ENCODE measurements at places on chromosomes 13 and 19.

- DNase-seq = no peak
These were observed 122.3 kb downstream of the PTPRS start for GRCh38 chr19:5218255-5218855.

- peak; percentile 76 for DNase-seq
These were observed 1.3 kb upstream of the KCNC3 start for GRCh38 chr19:50330365-50331078.

GRCh38 chr13:77022341-77022740 lies 4.6 kb downstream of the FBXL3 start:
- no peak for DNase-seq

GRCh38 chr19:5828661-5829566 lies 10.6 kb downstream of the FUT6 start:
- DNase-seq = peak; percentile 24

- no peak for DNase-seq
These were observed 770.6 kb downstream of the DACH1 start for GRCh38 chr13:71096421-71096820.

DNA sequence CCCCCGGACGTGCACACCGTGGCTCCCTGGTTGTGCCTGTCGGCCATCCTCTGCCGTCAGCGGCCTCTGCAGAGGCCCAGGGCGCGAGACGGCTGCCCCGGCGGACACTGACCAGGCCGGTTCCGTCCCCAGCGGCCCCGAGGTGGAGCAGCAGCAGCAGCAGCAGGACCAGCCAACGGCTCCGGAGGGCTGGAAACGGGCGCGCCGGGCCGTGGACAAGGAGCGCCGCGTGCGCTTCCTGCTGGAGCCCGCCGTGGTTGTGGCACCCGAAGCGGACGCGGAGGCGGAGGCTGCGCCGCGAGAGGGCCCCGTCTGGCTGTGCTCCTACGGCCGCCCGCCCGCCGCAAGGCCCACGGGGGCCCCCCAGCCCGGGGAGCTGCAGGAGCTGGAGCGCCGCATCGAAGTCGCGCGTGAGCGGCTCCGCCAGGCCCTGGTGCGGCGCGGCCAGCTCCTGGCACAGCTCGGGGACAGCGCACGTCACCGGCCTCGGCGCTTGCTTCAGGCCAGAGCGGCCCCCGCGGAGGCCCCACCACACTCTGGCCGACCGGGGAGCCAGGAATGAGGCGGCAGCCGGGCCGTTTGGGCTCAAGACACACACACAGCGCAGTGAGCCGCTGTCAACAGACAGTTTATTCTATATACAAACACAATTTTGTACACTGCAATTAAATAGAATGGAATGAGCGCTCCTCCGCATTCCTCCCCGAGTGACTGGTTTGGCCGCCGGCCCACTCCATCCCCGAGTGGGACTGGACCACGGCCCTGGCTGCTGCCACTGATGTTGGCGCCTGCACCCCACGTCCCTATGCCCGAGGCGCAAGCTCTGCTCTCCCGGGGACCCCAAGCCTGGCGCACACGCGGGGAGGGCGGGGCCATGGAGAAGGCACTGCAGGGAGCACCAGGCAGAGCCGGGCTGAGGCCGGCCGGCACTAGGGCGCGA lies 9.1 kb downstream of the GRIN3B start:
- DNase-seq = no peak

DNA sequence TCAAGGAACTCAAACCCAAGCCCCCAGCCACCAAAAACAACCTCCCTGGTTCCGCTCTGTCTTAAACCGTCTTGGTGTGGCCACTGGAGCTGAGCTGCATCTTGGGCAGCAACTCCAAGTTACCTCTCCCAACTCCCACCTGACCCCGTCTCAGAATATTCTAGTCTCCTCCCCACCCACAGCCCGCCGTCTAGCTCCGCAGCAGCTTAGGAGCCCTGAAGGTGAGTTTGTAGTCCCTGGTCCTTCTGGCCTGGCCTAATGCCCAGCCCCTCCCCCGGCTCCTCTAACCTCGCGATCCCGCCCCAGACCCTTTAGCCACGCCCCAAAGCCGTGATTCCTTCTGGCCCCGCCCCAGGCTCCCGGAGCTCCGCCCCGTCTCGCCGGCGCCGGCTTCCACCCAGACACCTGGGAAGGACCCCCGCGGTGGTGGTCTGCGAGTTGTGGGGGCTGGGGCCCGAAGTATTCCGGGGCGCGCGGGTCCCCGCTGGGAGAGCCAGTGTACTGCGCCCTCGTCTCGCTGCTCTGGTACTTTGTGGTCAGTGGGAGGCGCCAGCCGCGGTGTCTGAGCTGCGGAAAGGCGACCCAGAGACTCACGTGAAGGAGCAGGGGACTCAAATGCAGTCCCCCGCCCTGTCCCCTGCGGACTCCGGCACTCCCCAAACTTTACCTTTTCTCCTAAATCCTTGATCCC lies 2.5 kb upstream of the LHB start:
- peak; percentile 77 for DNase-seq

DNA sequence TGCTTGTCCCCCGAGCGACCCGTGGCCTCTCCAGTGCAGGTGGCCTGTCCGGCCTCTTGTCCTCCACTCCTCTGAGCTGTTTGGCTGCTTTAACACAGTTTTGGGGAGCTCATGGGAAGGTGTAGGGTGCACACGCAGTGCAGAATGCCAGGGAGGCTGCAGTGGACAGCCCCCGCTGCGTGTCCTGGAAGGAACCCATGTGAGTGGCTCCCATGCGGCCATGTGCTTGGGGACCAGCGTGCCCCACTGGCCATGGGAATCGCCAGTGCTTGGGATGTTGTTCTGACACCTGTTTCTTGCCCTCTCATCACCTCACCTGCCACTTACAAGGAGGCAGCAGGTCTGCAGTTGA lies 22.6 kb upstream of the F7 start:
- no peak for DNase-seq

DNA sequence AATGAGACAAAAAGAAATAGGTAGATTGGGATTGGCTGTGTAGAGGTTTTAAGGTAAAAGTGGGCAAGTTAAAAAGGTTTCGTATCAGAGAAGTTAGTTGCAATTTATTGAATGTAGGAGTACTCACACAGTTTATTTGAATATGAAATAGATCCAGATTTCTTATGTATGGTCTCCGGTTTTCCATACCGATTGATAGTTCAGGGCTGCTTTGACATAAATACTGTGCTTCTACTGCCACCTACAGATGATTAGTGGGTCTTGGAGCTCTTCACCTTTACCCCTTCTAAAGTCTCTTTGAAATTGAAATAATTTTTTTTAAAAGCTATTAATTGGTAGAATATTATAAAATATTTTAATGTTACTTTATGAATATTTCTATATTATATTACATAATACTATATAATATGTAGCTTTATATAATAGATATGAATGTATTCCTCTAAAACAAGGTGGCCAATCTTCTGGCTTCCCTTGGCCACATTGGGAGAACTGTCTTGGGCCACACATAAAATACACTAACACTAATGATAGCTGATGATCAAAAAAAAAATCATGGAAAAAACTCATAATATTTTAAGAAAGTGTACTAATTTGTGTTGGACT lies 7.7 kb upstream of the GPR18 start:
- peak; percentile 59 for DNase-seq

DNA sequence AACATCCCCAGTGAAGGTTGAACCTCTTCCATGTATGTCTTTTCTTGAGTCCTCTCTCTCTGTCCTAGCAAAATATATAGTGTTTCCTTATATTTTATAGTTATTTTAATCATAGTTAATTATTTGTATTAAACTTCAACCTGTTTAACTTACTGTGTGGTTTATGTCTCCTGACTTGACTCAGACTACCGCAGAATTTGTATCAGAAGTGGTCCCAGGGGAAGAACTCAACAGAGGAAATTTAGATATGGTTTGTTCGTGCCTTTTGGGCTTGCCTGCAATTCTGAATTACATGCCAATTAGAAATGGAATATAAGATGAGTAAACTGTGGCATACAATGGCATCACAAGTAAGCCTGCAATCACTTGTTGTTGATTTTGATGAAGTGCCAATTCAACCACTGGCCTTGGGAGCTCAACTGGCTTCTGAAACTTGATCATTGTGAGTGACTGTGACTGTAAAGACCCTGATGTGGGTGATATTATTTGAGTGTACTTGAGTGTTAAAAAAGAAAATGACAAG lies 1459.5 kb upstream of the PCDH20 start:
- no peak for DNase-seq

GRCh38 chr13:50715402-50716146 lies 127.9 kb downstream of the DLEU7 start:
- no peak for DNase-seq

DNA sequence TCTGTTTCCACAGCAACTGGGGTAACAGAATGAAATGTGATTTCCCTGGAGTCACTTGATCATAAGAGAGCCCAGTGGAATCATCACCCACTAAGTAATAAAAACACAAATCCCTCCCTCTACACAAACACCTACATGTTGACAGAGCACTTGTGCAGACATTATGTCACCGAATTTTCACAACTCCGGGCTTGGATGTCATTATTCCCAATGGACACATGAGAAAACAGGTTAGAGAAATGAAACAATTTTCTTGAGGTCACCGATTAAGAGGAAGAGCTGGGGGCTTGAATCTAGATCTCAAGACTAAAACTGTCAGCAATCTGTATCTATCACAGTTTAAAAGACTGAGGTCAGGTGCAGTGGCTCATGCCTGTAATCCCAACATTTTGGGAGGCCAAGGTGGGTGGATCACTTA lies 3.1 kb downstream of the XRCC1 start:
- no peak for DNase-seq

DNA sequence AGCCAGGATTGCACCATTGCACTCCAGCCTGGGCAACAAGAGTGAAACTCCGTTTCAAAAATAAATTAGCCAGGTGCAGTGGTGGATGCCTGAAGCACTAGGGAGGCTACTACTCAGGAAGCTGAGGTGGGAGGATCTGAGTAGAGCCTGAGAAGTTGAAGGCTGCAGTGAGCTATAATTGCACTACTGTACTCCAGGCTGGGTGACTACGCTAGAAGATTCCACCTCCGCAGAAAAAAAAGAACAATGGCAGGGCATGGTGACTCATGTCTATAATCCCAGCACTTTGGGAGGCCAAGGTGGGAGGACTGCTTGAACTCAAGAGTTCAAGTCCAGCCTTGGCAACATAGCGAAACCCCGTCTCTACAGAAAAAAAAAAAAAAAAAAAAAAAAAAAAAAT lies 20.5 kb downstream of the HAUS8 start:
- DNase-seq = no peak

- DNase-seq = no peak
These were observed 4.2 kb downstream of the SHC2 start for GRCh38 chr19:456547-457110.

DNA sequence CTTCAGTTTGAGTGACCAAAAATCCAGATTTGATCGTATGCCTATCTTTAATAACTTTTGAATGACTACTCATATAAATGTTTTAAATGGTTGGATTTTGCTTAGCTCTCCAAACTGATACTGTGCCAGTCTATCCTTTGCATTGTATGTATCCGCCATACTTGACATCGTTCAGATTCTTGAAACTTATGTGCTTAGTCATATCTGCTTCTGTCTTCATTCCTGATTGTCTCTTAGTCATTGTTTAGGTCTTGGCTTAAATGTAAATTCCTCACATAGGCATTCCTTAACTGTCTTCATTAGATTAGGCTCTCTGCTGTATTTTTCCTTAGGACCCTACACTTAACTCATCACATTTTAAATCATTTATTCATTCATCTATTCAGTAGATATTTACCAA lies 126.0 kb downstream of the PCCA start:
- DNase-seq = no peak

DNA sequence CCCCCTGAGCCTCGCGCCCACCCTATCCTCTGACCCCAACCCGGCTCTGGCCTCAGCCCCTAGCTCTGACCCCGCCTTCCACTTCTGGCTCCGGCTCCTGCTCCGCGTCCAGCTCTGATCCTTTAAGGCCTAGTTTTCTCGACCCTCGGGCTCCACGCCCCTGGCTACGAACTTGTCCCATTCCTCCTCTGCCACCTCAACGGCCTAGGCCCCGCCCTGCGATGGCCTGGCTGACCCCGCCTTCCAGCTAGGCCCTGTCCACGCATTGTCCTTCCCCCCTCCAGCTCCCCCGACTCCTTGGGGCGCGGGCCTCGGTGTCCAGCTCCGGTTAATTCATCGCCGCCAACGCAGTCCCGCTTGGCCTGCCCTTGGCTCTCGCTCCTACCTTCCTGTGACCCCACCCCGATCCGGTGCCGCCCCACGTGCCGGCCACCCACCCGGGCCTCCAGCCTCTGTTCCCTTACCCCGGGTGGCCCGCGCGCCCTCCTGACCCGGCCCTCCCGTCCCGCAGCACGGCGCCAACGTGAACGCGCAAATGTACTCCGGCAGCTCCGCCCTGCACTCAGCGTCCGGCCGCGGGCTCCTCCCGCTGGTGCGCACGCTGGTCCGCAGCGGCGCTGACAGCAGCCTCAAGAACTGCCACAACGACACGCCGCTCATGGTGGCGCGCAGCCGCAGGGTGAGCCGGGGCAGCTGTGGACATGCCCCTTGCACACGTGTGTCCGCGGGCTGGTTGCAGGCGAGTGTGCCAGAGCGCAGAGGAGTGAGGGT lies 9.4 kb downstream of the BCL3 start:
- DNase-seq = no peak

DNA sequence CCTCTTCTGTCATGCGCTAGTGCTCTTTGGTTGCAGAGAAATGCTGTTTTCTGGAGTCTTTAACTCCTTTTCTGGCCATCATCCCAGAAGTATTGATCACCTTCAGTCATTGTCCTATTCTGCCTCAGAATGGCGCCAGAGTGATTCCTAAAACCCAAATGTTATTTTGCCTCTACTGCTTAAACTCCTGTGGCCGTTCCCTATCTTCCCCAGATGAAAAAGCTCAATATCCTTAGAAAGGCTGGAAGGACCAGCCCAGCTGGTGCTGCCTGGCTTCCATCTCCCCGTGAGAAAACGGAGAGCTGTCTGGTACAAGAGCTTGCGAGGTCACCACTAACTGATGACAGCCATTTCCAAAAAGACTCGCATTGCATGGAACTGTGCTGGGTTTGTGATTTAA lies 179.1 kb downstream of the RBM26 start:
- no peak for DNase-seq

DNA sequence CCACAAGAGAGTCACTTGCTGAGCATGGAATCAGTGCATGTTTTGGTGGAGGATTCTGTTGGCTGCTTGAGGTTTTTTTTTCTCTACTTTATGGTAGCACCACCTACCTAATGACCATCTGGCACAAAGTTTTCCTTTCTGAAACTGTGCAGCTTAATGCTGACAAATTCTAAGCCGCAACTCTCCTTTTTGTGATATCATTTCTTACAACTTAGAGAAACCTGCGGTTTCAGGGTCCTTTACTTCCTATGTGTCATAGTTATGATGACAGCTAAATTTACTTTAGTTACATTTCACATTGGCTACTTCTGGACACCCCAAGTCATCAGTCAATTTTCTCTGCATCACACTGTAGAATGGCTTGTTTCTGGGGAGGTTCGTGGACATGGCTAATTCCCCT lies 115.4 kb upstream of the TMTC4 start:
- DNase-seq = no peak

DNA sequence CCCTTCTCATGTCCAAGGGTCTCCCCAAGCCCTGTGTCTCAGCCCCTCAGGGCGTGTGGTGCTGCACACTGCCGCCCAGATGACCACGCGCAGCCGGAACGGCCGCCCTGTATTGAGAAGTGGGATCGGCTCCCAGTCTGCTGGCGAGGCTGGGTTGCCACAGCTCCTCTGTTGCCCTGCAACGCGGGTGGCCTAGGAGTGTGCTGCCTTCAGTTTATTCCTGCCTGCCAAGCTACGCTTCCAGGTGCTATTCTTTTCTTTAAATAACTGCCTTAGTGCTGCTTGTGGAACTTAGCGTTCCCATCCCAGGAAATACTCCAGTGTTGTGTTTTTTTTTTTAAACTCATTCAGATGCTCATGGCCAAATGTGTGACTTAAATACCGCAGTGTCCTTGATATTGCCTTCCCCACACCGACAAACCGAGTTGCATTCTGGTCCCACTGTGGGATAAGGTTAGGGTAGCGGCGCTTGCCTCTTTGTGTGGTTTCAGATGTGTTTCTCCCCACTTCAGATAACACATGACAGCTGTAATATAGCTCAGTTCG lies 16.6 kb downstream of the ACTN4 start:
- no peak for DNase-seq

Measured in ACHN (cell line).